ENCODE measurements at places on chromosomes 13 and 19.
A peak's percentile ranks its signal among the peaks of the same experiment; 100 is the strongest.

GRCh38 chr19:7618348-7618747 lies 11.0 kb downstream of the XAB2 start:
- no peaks in the 10 kb centered on the region for H3K27me3 ChIP-seq
- no peak for DNase-seq
- peaks cover 46% of the 10 kb centered on the region for H3K36me3 ChIP-seq
- H3K4me3 ChIP-seq = no peak overlapping the region
- no peak overlapping the region for H3K27ac ChIP-seq
- H3K4me1 ChIP-seq = no peaks in the 10 kb centered on the region

GRCh38 chr19:4867534-4868285 lies at the start of gene PLIN3:
PLIN3 (minus strand) TSS chr19:4867667; CDS start chr19:4861394, 6,273 bp downstream.
- H3K27ac ChIP-seq = peak within 1 kb of the TSS; percentile 91
- peak; percentile 95 for DNase-seq
- H3K27me3 ChIP-seq = no peaks in the 10 kb centered on the region
- H3K4me1 ChIP-seq = peaks cover 28% of the 10 kb centered on the region

- H3K4me3 ChIP-seq = no peak overlapping the region
- peaks cover 5% of the 10 kb centered on the region for H3K4me1 ChIP-seq
- peak; percentile 63 for DNase-seq
These were observed 5.6 kb upstream of the PRR36 start for GRCh38 chr19:7879836-7880235.

- H3K27ac ChIP-seq = no peak overlapping the region
- DNase-seq = peak; percentile 74
- H3K4me1 ChIP-seq = no peaks in the 10 kb centered on the region
- peaks cover 7% of the 10 kb centered on the region for H3K27me3 ChIP-seq
- no peak overlapping the region for H3K4me3 ChIP-seq
- no peaks in the 10 kb centered on the region for H3K36me3 ChIP-seq
These were observed 13.0 kb downstream of the PGLYRP1 start for GRCh38 chr19:46009530-46010510.

DNA sequence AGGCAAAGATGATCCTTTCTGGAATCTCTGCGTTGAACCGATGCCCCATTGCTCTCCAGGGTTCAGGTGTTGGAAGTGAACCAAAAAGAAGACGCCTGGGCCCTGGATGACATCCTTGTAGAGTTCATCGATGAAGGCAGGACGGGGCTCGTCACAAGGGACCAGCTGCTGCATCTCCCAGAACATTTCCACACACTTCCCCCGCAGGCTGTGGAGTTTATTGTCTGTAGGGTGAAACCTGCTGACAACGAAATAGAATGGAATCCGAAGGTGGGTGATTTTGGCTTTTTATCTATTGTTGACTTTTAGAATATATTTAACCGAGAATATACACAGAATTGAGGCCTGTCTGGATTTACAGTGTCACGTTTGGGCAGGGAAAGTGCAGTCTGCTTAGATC lies 58.4 kb downstream of the SLC7A9 start:
- H3K27ac ChIP-seq = no peak overlapping the region
- H3K4me1 ChIP-seq = no peaks in the 10 kb centered on the region
- no peak for DNase-seq
- no peak overlapping the region for H3K4me3 ChIP-seq
- peaks cover 9% of the 10 kb centered on the region for H3K27me3 ChIP-seq

DNA sequence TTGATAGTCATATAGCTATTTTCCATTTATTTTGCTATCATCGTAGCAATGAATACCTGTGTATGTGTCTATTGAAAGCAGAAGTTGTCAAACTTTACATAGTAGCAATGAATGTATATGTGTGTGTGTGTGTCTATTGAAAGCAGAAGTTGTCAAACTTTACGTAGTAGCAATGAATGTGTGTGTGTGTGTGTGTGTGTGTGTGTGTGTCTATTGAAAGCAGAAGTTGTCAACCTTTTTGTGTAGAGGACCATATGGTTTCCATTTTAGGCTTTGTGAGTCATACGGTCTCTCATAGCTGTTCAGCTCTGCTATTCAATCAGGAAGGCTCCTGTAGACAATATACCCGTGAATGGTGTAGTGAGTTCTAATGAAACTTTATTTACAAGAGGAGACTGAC lies 20.8 kb downstream of the NLRP4 start:
- no peaks in the 10 kb centered on the region for H3K36me3 ChIP-seq
- no peaks in the 10 kb centered on the region for H3K4me1 ChIP-seq
- no peak overlapping the region for H3K4me3 ChIP-seq
- DNase-seq = peak; percentile 6

DNA sequence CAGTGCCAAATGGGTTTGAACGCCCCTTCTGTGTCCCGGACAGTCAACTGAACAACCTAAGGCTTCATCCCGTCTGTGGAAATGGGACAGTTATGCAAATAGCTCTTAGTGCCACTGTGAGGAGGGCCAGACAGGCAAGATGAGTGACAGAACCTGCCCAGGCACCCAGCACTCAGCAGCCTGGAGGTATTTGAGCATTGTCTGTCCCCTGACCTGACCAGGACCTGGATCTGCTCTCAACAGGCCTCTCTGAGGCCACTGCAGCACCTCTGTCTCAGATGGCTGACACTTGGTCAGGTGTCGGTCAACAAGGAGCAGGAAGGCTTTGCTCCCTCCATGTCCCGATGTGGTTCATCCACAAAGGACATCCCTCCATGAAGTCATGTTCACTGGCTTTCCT lies 67.9 kb downstream of the CCDC70 start:
- H3K4me1 ChIP-seq = no peaks in the 10 kb centered on the region
- no peak for DNase-seq
- H3K36me3 ChIP-seq = no peaks in the 10 kb centered on the region
- no peaks in the 10 kb centered on the region for H3K27me3 ChIP-seq

- H3K27me3 ChIP-seq = no peaks in the 10 kb centered on the region
- H3K4me1 ChIP-seq = no peaks in the 10 kb centered on the region
- H3K27ac ChIP-seq = peak overlapping the region; percentile 58
- no peak for DNase-seq
- peak overlapping the region; percentile 42 for H3K4me3 ChIP-seq
- peaks cover 13% of the 10 kb centered on the region for H3K36me3 ChIP-seq
These were observed 512 bp downstream of the CC2D1A start for GRCh38 chr19:13906521-13906904.

GRCh38 chr13:98365302-98365701 lies 188.2 kb upstream of the RNF113B start:
- no peak for DNase-seq
- no peaks in the 10 kb centered on the region for H3K27me3 ChIP-seq
- H3K4me1 ChIP-seq = no peaks in the 10 kb centered on the region
- no peaks in the 10 kb centered on the region for H3K36me3 ChIP-seq
- H3K27ac ChIP-seq = no peak overlapping the region
- H3K4me3 ChIP-seq = no peak overlapping the region

DNA sequence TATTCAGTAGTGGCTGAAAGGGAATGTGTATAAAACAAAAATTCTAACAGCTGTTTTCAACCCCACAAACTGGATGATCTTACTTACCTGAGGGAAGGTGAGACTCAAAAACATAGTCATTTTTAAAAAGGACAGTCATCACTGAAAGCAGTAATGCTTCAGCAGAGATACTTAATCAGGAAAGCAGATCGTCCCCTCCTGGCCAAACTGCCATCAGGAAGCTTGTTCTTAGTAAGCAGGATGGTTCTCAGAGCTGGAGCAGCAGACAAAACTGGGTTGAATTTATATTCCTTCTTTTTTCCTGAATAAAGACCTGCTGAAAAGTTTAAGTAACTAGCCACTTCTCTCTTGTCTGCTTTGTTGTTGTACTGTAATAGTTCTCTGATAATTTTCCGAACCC lies 1156.5 kb downstream of the OLFM4 start:
- H3K27me3 ChIP-seq = no peaks in the 10 kb centered on the region
- no peaks in the 10 kb centered on the region for H3K4me1 ChIP-seq
- H3K4me3 ChIP-seq = no peak overlapping the region
- DNase-seq = no peak
- no peak overlapping the region for H3K27ac ChIP-seq
- H3K36me3 ChIP-seq = no peaks in the 10 kb centered on the region

DNA sequence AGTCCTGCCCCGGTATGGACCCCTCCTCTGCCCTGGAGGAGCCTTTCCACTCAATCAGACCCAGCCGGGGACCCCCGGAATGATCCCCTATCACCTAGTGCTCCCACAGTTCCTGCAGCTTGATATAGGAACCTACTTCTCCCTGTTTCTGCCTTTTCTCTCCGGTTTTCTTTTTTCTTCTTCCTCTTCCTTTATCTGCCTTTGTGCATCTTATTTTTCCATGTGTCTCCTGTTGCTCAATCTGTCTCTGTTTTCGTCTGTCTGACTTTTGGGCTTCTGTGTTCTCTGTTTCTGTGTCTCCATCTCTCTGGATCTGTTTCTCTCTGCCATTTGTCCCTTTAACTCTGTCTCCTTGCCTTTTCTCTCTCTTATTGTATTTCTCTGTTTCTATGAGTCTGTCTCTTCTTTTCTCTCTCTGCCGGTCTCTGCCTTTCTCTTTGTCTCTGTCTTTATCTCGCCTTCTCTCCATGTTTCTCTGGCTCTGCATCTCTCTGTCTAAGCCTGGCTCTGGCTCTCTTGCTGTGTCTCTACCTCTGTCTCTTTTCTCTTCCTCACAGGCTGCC lies 10.0 kb downstream of the MEGF8 start:
- DNase-seq = no peak
- H3K36me3 ChIP-seq = peaks cover 23% of the 10 kb centered on the region
- H3K27ac ChIP-seq = no peak overlapping the region
- H3K4me1 ChIP-seq = no peaks in the 10 kb centered on the region
- no peak overlapping the region for H3K4me3 ChIP-seq

GRCh38 chr19:33296488-33296971 lies 5.8 kb downstream of the CEBPA start:
- no peak overlapping the region for H3K4me3 ChIP-seq
- no peak overlapping the region for H3K27ac ChIP-seq
- H3K4me1 ChIP-seq = peaks cover 10% of the 10 kb centered on the region

- peak; percentile 25 for DNase-seq
- H3K36me3 ChIP-seq = peaks cover 2% of the 10 kb centered on the region
- no peak overlapping the region for H3K27ac ChIP-seq
These were observed 1.1 kb upstream of the ACP5 start for GRCh38 chr19:11578258-11579142.

DNA sequence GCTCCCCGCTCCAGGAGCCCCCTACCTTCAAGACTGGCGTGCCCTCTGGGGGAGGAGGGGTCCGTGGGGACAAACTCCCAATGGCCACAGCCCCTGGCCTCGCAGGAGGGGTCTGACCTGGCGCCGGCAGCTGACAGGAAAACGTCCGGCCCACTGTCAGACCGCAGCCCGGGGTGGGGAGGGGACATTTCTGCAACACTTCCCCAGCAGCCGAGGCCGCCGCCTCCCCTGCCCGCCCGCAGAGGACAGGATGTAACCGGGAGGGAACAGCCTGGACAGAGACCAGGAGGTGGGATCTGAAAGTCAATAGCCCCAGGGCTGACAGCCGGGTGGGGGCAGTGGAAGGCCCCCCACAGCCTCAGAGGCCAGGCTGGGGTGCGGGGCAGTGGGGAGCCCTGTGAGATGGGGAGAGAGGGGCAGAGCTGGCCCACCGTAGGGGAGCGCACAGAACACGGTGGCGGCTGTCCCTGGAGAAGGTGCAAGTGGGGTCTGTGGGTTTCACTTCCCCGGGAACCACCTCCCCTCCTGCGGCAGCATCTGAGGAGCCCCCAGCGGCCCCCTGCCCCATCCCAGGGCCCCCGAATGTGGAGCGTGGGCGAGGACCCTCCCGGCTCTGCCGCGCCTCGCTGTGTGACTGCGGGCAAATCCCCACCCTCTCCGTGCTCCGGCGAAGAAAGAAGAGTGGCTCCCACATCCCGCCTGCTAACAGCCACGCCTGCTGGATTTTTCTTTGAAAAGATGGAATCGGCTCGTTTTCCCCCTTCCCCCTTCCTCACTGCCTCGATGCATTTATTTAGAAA lies at the start of gene PEAK3:
Gene PEAK3 (minus strand): TSS at position 114 of the 800 bp plus-strand sequence. CDS start 1,244 bp downstream, outside the sequence.
- H3K27ac ChIP-seq = no peak within 1 kb of the TSS
- H3K4me3 ChIP-seq = peak within 1 kb of the TSS; percentile 65
- peak; percentile 74 for DNase-seq
- no peaks in the 10 kb centered on the region for H3K36me3 ChIP-seq

- no peak for DNase-seq
These were observed 20.4 kb upstream of the FAM216B start for GRCh38 chr13:42760951-42761350.

DNA sequence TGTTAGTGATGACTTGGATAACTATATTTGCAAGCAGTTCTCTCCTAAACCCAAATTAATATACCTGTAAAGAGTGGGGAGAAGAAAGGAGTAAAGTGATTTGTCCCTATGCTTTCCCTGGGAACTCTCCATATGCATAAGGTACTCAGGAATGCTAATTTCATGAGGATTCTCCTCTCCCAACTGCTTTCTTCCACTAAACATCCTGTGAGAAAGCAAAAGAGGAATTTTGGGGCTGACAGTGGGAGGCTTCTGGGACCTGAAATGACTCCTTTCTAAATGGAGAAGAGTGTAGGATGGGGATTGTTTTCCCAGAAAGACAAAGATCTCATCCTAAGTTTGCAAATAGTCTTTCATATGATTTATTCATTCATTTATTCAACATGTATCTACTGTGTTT lies 250.5 kb downstream of the TDRD3 start:
- H3K4me1 ChIP-seq = no peaks in the 10 kb centered on the region
- no peak for DNase-seq
- no peaks in the 10 kb centered on the region for H3K36me3 ChIP-seq
- no peaks in the 10 kb centered on the region for H3K27me3 ChIP-seq

GRCh38 chr19:21328406-21328805 lies 804 bp downstream of the ZNF708 start:
- peaks cover 9% of the 10 kb centered on the region for H3K36me3 ChIP-seq
- peak overlapping the region; percentile 97 for H3K27ac ChIP-seq
- no peaks in the 10 kb centered on the region for H3K27me3 ChIP-seq
- peak; percentile 45 for DNase-seq
- H3K4me3 ChIP-seq = peak overlapping the region; percentile 93
- H3K4me1 ChIP-seq = peaks cover 5% of the 10 kb centered on the region

DNA sequence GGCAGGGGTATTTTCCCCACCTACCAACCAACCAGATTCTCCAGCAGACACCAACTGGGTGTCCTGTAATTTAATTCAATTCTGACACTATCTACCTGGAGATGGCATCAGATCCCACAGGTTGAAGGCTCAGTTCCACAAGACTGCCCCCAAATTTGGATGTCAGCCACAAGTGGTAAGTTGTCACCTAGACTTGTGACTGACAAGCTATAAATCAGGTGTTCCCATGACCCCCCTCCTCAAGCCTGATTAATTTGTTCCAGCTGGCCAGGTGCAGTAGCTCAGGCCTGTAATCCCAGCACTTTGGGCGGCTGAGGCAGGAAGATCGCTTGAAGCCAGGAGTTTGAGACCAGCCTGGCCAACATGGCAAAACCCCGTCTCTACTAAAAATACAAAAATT lies 10.6 kb upstream of the HAUS5 start:
- DNase-seq = no peak
- H3K36me3 ChIP-seq = no peaks in the 10 kb centered on the region
- no peak overlapping the region for H3K27ac ChIP-seq
- H3K4me3 ChIP-seq = no peak overlapping the region
- H3K4me1 ChIP-seq = no peaks in the 10 kb centered on the region

DNA sequence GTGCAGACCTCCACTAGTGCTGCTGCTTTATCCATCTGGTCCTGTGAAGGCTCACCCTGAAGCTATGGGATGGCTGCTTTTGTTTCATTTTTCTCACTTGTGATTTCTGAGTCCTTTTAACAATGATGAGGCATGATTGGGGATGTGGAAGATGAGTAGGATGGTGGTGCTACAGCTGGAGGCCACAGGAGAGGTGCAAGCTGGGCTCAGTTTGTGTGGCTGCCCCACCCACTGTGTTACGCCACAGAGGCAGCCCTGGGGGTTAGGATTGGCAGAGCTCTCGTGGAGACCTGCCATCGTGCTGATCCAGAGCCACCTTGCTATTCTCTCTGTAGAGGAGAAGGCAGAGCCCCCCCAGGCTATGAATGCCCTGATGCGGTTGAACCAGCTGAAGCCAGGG lies 19.6 kb upstream of the QTRT1 start:
- no peaks in the 10 kb centered on the region for H3K27me3 ChIP-seq
- H3K4me3 ChIP-seq = no peak overlapping the region
- no peaks in the 10 kb centered on the region for H3K4me1 ChIP-seq
- DNase-seq = no peak
- H3K27ac ChIP-seq = no peak overlapping the region
